ENCODE measurements at places on chromosomes 5 and 9. TPM values are rescaled to one million over a fixed set of nuclear protein-coding genes. Genes with fewer than 3 reads are reported as not detected.

Gene CENPH
- polyA plus RNA-seq, result 38.9 TPM

Gene TRIM14
- 17.3 TPM for polyA plus RNA-seq

Gene KCNV2
- polyA plus RNA-seq, result 4.7 TPM

Gene FGD3
- 14.0 TPM for polyA plus RNA-seq

Gene MARCOL
- not detected for polyA plus RNA-seq

Gene IL13
- polyA plus RNA-seq, result 73.4 TPM

Gene FBXL7
- polyA plus RNA-seq, result 9.8 TPM

Gene ORM2
- polyA plus RNA-seq, result 2.3 TPM

All from testis (tissue), 5 donors.